Left forelimb (tissue), 1 donor: ENCODE measurements at places on chromosomes 2 and 18.
A peak's percentile ranks its signal among the peaks of the same experiment; 100 is the strongest.

- DNase-seq: no peak
Measured at GRCh38 chr18:59633961-59634485, 63.2 kb downstream of the CCBE1 start.

DNA sequence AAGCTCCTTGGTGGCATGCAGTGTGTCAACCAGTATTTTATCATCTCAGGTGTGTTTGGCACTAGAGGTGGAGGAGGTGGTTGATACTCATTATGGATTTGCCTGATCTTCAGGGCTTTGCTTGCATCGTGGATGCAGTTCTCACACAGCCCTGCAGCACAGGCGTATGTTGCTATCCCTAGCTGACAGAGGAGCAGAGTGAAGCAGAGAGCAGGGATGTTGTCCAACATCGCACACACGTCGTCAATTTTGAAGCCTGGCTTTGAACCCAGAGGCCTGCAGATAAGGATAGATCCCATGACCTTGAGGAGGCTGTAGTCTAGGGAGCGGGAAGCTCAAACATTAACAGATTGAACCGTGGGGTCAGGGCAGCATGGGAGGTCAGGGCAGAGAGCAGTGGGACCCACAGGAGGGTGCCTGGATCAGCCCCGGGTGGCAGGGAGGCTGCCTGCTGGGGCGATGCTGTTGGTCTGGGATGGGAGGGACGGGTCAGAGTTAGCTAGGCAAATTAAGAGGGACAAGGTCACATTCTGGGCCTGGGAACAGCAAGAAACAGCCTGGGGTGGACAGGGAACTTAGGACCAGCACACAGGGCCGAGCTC, 4.2 kb downstream of the RNF144A start:
- no peak for DNase-seq

DNA sequence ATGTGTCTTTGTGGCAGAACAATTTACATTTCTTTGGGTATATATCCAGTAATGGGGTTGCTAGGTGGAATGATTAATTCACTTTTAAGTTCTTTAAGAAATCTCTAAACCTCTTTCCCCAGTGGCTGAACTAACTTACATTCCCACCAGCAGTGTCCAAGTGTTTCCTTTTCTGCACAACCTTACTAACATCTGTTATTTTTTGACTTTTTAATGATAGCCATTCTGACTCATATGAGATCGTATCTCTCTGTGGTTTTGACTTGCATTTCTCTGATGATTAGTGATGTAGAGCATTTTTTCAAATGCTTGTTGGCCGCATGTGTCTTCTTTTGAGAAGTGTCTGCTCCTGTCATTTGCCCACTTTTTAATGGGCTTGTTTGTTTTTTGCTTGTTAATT, 43.1 kb upstream of the PTH2R start:
- DNase-seq: no peak

DNA sequence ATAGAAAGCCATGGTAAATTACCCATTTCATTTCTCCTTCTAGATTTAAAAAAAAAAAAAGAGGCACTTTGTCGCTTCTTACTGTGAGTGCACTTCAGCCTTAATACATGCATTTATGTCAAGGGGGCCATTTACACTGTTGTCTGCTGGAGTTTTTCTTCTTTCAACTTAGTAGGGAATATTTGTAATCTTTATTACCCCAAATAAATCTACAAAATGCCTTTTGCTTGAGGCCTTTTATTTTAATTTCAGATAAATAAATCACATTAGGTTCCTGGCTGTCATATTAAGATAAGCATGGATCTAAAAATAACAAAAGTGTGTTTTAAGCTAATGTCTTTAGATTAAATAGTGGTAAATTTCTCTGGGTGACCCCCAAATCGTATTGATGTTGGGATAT, 276.0 kb downstream of the NCKAP5 start:
- DNase-seq: no peak

DNA sequence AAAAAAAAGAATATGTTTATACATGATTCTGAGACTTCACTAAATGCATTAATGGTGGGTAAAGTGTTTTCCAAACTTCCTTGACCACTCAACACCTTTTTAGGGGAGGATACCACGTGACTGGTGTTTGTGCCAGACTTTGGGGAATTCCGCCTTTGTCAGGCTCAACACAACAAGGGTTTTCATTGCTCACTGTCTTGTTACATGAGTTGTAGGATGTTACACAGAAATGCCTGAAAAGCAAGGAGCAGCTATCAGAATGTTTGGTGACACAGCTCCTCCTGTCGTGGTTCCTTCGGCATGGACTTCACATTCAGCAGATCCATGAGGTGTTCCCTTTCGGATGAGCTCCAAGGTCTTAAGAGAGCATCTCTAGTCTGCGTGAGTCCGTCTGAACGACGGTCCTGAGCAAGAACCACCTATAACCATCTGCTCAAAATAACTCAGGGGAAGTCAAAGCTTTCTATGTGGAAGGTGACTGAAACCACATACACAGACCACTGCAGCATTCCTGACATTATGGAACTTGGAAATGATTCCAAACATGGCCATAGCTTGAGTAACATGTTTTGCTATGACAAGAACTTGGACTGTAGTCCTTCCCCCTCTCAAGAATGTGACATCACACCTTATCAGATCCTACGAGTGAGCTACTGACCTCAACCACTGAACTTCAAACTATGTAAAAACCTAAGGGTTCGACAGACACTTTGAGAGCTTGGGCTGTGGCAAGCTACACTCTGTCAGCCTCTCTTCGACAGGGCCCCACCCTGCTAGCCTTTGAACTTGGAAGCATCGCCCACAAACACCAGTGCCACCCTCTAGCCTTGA, 57.5 kb downstream of the MCFD2 start:
- no peak for DNase-seq

- no peak for DNase-seq
Measured at GRCh38 chr2:10252661-10253060, 50.0 kb upstream of the HPCAL1 start.

DNA sequence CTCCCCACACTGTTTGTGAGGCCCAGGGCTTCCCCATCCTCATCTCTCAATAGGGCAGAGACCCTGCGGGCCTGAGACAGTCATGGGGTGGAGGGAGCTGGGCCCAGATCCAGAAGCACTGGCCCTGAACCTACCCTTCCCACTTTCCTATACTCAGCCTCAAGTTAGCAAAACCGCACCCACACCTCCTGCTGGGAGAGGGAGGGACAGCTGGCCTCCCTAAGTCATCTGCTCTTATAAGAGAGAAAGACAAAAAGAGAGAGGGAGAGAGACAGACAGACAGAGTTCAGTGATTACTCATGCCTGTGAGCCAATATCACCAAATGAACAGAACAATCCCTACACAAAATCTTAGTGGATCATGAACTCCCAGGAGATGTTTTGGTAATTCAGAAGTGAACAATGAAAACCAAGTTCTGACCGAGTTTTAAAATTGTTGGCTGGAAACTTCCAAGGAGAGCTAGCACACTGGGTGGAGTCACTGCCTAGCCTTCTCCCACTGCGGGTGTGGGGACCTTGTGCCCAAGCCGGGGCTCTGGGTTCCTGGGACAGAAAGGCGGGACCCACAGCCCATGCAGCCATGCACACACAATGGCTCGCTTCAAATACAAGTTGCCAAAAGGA, 130.5 kb downstream of the PXDN start:
- DNase-seq: no peak

GRCh38 chr18:21187886-21188285, 54.1 kb upstream of the GREB1L start:
- no peak for DNase-seq

DNA sequence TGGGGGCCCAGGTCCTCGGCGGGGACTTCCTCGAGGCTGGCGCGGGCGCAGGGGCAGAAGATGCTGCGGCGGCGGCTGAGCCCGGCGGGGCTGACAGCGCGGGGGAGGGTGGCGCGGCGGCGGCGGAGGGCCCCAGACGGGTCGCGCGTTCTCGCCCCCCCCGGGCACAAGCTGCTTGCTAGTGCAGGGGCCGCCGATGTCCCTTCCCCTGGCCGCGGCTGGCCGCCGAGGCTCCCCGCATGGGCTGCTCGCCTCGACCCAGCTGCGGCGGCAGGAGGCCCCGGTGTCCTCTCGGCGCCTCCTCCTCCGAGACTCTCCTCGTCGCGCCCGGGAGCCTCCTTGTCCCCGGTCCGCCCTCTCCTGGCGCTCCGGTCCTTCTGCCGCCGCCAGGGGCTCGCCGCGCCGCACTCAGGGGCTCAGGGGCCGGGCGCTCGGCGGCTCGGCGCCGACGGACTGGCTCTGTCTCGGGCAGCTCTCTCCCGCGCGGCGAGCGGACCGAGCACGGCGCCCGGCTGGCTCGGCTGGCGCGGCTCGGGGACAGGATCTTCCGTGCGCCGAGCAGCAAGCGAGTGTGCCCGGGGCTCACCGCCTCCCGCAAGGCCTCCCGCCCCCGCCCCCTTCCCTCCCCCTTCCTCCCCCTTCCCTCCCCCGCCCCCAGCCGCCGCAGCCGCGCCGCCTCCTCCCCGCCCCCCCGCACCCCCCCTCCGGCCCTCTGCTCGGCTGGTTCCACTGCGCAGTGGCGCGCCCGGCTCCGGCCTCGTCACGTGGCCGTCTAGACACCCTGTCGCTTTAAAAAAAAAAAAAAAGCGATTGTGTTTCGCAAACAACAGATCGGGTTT, 902 bp upstream of the SMAD7 start:
- peak; percentile 89 for DNase-seq

DNA sequence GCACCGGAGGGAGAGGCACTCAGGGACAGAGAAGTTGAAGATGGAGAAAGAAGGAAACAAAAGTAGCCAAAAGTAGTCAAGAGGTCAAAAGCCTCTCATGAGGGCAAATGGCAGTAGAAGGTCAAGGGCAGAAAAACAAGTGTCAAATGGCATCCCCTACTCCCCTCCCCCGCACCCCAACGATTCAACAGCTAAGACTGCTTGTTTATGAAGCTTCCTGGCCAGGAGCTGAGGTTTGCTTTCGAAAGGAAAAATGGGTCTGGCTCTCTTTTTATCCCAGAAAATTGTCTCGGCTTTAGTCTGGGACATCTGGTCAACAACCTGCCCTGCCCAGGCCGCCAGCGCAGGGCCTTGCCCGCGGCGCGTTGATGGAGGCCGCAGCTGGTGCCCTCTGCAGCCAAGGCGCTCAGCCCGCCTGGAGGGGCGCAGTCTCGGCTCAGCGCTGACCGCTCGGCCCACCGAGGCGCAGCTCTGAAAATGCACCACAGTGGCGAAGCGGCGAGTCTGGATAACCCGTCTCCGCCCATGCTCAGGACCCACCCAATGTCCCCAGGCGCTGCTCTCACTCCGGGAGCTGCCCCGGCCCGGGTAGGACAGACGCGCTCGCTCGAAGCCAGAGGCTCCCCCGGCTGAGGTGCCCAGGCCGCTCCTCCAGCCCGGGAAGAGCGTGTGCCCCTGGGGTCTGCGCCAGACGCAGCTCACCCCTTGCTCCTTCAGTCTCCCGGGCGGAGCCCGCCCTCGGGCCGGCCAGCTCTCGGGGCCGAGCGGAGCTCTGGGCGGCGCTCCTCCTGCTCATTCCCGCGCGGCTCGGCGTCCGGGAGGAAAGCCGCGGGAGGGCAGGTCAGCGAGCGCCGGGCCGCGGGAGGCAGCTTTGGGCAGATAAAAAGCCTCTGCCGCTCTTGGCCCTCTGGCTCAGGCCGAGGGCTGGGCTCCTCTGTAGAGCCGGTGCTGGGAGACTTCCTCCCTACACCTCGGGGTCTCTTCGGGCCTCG, 1.8 kb upstream of the TBR1 start:
- peak; percentile 64 for DNase-seq

DNA sequence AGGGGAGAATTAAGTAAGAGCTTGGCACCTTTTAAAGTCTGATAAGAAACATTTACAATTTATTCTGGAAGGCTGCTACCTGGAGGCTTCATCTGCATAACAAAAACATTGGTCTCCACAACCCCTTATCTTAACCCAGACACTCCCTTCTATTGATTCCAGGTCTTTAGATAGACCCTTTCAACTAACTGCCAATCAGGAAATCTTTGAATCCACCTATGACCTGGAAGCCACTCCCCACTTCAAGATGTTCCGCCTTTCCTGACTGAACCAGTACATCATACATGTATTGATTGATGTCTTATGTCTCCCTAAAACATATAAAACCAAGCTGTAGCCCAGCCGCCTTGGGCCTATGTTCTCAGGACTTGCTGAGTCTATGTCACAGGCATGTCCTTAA, 289.4 kb downstream of the AGPS start:
- DNase-seq: no peak

DNA sequence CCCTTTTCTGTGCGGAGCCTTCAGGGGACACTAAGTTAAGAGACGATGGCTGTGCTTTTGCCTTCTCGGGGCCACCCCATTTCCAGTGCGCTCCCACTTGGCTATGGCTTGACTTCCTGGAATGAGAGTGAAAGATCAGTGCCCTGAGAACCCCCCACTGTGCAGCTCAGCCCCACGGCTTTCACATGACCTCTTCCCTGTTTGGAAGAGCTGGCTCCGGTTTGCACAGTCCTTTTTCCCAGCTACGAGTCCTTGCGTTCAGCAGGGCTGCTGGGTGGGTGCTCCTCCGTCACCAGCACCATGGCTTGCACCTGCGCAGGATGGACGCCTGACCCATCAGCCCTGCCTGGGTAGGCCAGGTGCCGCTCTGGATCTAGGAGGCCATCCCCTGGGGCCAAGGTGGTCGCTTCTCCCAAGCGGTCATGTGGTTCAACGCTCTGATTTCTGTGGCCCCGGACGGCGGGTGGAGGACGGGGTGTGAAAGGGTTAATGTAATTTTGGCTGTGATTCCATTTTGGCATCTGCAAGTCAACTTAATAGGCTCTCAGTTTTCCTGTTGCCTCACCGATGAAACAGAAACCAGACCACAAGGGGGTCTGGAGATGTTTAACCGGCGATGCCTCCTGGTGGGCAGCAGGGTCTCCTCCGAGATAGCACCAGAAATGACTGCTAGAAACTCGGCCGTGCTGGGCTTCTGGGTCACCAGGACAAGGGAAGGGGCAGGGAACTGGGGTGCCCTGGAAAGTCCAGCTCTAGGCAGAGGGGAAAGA, 113.1 kb upstream of the HAAO start:
- DNase-seq: peak; percentile 75

DNA sequence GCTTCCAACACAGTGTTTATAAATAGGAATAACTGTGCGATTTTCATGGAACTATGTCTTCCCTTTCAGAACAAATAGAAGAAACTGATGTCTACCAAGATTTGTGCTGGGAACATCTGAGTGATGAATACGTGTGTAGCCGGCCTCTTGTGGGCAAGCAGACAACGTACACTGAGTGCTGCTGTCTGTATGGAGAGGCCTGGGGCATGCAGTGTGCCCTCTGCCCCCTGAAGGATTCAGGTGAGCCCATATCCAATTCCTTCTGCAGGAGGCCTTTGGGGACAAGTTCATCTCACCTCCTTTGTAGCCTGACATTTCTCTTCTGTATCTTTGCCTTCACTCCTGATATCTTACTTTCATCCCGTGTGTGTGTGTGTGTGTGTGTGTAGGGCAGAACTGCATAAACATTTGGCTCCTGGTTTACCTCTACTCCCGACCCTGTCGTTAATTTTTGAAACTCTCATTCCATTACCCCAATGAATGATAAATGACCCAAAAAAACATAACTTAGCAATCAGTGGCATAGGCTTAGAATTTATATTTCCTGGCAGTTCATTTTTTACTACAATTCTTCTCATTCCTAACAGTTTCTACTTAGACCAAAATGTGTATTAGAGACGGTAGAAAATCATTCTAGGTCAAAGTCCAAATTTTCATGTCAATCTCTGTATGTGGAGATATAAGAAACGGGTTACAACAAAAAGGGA, 111.0 kb upstream of the RASGRP3 start:
- no peak for DNase-seq
